Left cardiac atrium (tissue), 4 donors: ENCODE measurements at places on chromosomes 1 and 21. TPM values are rescaled to one million over a fixed set of nuclear protein-coding genes. Genes with fewer than 3 reads are reported as not detected.

- DNase-seq: no peak
Observed at GRCh38 chr1:23389837-23390321, 20.2 kb upstream of the ZNF436 start.

DNA sequence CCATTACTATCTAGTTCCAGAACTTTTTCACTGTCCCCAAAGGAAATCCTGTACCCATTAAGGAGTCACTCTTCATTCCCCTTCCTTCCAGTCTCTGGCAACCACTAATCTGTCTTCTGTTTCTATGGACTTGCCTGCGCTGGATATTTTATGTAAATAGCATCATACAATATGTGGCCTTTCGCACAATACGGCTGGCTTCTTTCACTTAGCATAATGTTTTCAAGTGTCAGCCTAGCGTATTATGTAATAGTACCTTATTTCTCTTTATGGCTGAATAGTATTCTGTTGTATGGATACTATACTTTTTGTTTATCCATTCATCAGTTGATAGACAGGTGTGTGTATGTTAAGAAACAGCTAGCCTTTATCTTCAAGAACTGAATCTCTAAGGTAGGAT, 14.3 kb downstream of the ATF3 start:
- no peak for DNase-seq

DNA sequence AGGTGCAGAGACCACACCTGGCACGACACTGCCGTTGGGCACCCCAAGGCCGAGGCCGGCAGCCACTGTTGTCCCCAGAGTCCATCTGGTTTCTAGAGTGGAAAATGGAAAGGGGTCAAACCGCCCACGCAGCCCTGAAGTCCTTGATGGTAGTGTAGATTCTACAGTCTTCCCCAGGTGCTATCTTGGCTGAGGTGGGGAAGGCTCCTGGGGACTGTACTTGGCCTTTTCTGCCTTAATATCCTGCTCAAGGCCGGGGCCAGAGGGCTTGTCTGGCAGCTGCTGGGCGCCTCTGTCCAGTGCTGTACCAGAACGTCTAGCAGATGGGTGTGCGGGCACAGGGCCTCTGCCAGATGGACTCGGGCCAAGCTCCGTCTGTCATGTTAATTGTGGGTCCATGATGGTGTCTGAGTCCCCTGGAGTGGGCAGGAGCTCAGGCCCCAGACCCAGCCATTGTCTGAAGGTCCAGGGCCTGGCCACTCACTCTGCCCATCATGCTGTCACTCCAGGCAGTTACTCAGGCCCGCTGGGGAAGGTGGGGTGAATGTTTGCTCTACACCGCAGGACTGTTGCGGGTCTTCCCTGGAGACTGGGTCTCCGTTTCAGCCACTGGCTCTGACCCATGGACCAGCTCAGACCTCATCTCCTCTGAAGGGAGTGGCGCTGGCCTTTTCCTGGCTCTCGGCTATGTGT, 161.9 kb upstream of the COL6A1 start:
- no peak for DNase-seq

DNA sequence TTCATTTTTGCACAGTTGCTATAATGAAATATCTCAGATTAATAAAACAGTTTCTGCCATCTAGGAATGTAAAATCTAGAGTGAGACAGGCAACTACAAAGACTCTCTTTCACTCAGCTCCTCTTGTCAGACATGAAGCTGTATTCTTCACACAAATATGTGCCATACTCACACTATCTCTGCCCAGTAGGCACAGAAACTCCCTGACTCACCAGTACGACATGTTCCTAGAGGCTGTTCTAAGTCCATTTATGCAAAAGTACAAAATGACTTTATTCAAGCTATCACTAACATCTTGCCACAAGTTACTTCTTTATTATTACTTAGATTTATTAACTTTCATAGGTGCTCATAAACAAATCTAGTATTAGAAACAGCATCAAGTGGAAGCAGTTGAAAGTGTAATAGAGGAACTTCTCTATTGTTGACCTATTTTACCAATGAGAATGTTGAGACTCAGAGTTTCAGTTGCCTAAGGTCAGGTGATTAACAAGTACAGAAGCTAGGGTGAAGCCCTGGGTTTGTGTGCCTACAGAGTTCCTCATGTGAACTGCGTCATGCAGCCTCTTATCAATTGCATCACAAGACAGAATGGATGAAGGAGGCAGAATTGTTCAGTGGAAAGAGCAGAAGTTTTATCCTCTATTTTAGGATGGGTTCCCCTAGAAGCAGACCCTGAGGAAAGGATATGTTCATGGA, 98.9 kb downstream of the RGS2 start:
- DNase-seq: no peak

DNA sequence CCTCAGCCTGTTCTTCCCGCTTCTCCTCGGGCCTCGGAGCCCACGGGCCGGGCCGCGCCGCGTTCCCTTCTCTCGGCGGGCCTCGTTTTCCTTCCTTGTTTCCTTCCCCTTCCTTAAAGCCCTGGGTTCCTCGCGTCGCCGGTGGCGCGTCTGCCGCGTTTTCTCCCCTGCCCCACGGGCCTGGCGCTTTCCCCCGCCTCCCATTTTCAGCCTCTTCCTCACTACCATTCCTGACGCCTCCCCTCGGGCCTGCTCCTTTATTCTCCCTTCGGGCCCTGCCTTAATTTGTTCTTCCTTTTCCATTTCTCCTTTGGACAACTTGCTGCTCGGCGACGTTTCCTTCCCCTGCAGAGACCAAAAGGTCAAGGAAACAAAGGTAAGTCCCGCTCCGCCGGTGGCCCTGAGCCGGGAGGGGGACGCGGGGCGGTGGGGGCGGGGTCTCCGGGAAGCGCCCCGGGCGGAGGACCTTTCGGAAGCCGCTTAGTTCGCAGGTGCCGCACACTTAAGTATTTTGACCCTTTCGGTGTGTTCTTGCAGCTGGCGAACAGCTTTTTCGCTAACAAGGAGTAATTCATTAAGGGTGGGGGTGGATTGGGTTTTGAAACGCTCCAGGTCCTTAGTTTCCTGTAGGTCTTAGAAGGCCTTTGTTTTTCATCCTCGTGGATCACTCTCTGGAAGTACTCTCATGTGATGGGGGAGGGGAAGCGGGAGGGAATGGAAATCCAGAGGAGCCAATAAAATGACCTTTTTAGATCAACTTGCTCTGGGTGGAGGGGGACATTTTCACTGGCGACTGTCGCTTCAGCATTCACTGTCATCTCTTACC, 780 bp downstream of the YTHDF2 start:
- peak; percentile 38 for DNase-seq

- no peak for DNase-seq
Observed at GRCh38 chr1:19569786-19570185, 74.3 kb upstream of the NBL1 start.

- no peak for DNase-seq
Observed at GRCh38 chr1:233909195-233909594, 4.7 kb downstream of the SLC35F3 start.

Gene NBPF3
- 6.8 TPM for total RNA-seq
